Stimulated activated CD4-positive, alpha-beta T cell treated with anti-CD3 and anti-CD28 coated beads, Interleukin-12 subunit alpha, Interleukin-12 subunit beta, amount 100 ng/mL, for 48 hours (primary cell): ENCODE measurements at places on chromosomes 5 and 9.

DNA sequence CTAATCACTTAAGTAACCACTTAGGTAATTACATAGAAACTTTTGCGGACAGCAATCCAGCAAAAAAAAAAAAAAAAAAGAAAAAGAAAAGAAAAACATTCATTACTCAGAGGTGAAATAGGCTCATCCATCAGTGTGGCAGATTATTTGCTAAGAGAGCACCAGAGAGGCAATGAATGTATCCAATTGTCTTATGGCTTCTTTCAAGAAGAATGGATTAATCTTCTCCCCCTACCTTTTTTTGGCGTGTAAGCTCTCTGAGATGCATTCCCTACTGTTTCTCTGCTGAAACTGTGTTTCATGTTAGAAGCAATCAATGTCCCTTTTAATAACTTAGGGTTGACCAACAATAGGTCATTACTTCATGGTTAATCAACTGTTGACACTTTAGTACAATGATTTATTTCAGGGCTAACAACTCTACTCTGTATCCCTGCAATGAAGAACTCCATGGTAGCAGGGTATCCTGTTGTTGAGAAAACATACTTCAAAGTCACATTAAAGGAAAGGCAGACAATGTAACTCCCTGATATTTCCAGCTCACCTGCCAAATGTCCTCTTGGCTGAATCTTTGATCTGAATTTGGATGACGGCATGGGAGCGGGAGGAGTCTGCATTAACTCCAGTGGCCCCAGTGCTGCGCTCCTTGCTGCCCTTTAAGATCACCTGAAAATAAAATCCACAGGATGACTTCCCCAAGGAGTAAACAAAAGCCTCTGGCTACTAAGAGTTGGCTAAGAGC lies 57.6 kb downstream of the KIF24 start:
- no peak for DNase-seq

DNA sequence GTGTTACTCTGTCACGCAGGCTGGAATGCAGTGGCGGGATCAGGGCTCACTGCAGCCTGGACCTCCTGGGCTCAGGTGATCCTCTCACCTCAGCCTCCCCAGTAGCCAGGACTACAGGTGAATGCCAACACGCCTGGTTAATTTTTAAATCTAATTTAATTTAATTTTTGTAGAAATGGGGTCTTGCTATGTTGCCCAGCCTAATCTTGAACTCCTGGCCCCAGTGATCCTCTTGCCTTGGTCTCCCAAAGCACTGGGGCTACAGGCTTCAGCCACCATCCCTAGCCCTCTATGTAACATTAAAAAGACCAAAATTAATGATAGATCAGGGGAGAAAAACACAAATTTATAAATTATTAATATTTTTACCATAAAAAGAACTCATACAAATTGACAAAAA lies 11.3 kb upstream of the UBAP2 start:
- no peak for DNase-seq

DNA sequence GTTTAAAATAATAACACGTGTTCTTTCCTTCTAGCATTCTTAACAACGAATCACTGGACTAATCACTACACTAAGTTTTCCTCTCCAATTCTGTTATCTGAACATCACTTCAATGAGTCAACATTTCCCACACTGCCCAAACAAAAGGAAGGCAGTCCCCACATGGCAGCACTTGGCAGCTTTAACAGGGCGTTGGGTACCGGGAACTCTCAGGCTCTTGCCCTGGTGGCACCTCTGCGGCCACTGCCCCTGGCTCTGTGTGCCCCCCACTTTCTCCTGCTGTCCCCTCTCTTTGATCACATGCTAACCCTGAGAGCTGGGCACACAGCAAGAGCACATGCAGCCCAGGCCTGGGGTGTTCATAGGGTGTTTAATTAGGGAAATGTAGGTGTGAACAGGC lies 15.7 kb downstream of the SLC6A3 start:
- DNase-seq = no peak

DNA sequence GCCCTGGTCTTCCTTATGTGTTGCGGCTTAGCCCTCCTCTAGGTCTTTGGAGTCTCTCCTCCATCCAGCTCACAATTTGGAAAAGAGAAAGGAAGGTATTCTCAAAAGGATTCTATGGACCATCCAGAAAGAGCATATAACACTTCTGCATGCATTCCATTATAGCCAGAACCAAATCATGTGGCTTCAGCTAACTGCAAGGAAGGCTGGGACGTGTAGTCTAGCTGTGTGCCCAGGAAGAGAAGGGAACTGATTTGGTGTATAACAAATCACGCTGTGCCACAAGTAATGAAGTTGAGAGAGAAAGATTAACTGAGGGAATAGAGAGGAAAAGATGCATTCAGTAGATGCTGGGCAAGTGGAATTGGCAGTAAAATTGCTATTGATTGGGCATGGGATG lies 43.7 kb downstream of the PLPPR1 start:
- DNase-seq = no peak

DNA sequence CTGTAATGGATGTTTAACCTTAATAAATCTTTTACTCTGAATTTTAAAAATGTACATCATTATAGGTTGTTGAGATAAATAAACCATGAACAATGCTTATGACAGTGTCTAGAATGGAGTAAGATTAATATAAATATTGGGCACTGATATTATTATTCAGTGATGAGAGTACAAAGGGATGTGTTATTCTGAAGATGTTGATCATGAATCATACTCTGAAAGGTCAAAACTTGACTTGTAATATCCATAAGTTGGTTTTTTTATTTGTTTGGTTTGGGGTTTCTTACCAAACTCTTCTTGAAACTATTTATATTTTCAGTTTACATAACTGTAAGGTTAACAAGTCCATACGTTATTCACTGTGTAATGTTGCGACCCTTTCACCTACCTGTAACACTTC lies 163.2 kb downstream of the MPDZ start:
- DNase-seq = no peak

DNA sequence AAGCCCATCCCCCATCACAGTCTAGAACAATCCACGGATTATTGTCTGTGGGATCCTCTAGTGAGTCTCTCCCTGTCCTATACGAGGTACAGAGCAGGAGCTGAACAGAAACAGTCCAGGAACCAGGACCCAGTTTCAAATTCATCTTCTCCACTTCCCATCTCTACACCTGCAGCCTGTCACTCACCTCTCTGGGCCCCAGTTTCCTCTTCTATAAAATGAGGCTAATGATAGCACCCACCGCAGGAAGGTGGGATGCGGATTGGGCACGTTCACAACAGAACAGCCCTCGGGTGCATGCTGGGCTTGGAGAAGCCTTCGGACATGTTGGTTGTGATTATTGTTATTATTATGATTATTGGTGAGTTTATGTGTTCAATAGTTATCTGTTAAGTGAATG lies 78.5 kb downstream of the ANKRD33B start:
- no peak for DNase-seq

GRCh38 chr5:136811551-136811950 lies 446.2 kb upstream of the TRPC7 start:
- no peak for DNase-seq

GRCh38 chr5:178560911-178561310 lies 29.3 kb downstream of the COL23A1 start:
- DNase-seq = no peak

DNA sequence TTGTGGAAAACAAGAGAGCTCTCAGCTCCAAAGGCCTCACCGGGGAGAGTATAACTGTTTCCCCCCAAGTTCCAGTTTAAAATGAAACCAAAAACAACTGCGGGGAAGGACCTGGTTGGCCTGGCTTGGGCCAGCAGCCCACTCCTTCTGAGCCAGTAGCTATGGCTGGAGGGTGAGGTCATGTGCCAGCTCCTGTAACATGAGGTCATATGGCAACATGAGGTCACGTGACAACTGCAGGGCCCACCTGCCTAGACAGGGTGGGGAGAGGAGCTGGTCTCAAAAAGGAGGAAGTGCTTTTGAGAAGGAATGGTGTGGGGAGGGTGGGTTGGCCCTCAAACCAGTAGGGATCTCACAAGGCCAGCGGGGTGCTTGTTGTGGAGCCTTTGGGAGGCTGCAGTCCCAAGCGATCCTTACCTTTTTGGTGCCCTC lies 29.3 kb upstream of the CRB2 start:
- no peak for DNase-seq

DNA sequence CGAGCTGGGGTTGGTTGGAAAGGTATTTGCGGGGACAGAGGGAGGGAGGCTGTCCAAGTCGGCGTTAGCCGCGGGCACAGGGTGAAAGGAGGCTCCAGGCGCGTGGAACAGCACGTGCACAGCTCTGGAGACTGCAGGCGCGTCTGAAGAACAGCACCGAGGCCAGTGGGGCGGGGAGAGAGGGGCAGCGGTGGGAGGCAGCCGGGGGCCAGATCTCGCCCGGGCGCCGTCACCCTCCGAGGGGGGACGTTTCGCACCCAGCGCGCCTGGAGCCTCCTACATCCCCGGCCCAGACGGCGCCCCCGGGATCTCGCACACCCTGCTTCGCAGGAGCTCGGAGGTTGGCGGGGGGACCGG lies 79.6 kb downstream of the NTNG2 start:
- no peak for DNase-seq

DNA sequence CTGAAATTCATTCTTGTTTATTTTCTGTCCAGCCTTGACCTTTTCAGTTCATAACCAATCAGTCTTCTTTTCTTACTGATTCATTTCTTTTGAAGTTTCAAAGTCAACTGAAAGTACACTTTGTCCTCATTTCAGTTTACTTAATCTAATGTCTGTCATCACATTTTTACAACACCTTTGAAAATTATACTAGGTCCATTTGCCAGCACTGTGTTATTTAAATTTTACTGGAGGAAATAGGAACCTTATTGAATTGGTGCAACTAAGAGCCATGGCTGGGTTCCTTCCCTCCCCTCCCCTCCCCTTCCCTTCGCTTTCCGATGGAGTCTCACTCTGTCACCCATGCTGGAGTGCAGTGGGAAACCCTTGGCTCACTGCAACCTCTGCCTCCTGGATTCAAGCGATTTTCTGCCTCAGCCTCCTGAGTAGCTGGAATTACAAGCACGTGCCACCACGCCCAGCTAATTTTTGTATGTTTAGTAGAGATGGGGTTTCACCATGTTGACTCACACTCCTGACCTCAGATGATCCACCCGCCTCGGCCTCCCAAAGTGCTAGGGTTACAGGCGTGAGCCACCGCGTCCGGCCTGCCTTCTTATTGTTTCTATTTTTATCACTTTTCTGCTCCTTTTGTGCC lies 6.3 kb downstream of the RMI1 start:
- no peak for DNase-seq
